ENCODE measurements at places on chromosomes 2 and 18.

DNA sequence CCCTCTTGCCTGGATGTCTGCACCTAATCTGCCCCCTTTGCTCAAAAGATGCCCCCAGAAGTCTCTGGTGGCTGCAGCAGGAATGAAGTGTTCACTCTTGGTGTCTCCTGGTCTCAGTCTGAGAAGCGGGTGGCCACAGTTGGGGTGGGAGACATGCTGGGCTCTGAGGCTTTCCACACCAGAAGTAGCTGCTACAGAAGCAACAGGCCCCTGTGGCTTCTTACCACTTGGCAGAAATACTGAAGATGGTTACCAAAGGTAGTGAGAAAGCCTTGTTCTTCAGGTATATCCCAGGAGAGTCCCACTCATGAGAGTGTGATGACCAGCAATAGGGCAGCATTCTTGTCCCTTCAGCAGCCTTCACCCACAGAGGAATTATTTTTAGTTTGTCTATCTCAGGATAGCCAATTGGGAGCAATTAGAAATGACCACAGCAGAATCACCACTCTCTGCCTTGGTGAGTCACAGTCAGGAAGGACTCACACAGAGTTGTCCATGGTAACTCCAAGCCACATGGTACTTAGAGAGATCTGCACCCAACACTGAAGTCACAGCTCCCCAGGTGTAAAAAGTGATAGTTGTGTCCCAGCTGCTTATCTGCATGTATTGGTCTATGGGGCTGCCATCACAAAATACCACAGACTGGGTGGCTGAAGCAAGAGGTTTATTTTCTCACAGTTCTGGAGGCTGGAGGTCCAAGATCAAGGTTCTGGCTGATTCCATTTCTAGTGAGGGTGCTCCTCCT lies 169.8 kb upstream of the ID2 start:
- DNase-seq, result no peak

DNA sequence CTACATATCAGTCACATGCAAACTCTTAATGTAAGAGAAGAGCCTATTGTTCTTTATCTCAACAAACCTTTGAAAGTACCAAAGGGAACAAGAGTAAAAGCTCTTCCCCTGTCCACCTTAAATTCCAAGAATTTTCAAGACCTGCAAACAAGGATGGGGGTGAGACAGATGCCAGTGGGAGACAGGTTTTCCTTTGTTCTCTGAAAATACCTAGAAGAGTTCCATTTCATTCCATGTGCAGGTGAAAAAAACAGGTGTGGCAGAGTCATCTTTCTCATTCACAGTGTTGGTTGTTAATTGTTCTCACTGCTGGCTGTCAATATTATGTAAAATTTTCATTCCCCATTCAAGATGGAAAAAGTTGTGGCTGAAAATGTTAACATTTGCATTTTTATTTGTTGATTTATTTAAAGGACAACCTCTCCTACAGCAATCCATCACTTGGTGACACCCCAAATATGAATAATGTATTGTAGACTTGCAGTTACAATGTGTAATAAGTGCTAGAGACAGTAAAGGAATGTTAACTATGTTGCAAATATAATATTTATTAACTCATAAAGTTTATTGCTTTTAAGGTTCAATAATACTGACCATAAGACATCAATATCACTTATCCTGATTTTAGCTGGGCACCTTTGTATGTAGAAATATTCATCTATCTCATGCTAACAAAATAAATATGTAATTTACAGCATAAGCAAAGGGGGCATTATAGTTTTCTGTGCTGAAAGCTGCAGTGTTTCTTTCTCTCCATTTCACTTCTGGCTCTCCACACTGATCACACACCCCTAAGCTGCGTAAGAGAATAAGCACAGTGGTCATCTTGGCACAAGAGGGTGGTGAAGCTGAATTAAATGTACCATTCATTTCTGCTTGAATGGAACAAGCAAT lies 347.0 kb downstream of the KIAA1328 start:
- DNase-seq, result no peak

- DNase-seq, result no peak
Observed at GRCh38 chr2:134296301-134296700, 42.4 kb downstream of the MGAT5 start.

- DNase-seq, result no peak
Observed at GRCh38 chr2:174120346-174120745, 128.0 kb downstream of the OLA1 start.

DNA sequence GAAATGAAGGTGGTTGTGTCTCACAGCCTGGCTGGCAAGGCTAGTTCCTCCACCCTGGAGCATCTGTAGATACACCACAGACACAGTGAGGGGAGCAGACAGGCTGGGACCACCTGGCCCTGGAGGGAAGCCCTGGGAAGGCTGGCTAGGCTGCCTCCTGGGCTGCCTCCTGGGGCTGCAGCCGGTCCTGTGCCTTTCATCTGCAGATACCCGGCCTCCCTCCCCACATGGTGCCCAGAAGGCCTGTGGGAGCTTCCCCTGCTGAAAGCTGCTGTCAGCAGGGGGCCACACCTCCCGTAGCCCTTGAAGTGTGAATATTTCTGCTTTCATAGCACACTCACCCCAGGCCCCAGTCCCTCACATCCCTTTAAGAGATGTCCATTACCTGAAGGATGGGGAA lies 37.6 kb downstream of the SDC1 start:
- DNase-seq, result no peak

GRCh38 chr2:39281391-39281790 lies 37.6 kb upstream of the CDKL4 start:
- no peak for DNase-seq

DNA sequence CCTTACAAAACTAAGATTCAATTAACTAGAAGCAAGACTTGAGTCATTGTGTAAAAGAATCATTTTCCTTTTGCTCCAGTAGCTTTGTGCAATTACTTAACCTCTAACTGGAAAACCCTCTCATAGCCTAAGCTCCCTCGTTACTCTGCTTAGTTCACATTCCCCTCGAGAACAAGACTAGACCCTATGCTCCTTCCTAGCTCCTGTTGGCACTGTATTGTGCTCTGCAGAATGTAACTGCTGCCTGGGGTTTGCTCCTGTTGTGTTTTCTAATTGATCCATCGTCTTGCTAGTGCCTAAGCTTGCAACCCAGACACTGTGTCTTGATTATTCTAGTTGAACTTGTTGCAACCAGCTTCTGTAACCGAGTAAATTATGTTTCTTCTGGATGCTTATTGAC lies 347.0 kb downstream of the ZNF804A start:
- no peak for DNase-seq

- DNase-seq, result peak; percentile 11
Observed at GRCh38 chr2:229980431-229981184, 58.3 kb downstream of the FBXO36 start.

DNA sequence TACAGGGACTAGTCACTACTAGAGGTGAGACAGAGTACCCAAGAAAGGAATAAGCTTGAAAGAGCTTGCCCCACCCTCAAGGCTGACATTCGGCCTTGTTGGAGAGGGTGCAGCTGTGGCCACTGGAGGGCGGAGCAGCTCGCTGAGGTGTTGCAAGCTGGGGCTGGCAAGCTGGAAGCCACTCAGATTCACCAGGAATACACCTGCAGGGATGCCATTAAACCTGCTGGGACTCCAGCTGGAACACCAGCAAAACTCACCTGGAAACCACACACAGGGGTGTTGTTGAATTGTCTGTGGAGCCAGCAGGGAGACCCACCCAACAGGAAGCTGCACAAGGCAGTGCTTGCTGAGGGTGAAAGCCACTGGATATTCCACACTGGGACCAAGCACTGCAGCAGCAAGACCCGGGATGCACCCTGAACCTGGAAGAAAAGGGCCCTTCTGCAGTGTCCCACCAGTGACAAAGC lies 26.1 kb downstream of the KCTD18 start:
- peak; percentile 51 for DNase-seq

DNA sequence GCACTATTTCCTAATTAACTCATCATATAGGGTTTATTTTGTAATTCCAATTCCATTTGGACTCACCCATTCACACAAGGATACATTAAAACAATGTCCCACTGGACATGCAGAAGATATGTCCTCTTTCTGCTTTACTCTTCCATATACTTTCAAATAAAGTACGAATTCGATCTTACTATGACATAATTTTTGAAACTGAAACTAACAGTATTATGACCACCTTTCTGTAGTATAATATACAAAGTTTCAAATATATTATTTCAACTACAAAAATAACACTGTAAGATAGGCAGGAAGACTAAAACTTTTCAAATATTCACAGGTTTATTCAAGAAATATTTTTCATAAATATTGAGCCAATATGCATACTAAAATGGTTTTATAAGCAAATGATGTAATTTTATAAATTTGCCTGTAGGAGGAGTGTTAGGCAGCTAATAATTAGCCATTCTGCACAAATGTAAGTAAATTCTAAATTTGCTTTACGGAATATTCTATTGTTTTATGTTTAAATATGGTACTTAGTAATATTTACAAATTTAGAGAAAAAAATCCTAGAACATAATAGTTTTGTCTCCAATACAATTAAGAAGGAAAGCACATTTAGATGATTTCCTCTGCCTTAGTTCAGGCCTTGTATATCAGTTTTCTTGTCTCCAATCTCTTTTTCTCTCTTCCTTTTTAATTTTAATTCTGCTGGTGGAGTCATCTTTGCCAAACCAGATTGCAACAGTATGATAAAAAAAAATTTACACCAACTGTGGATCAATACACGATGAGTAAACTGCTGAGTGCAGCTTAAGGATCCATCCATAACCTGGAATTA lies 85.9 kb downstream of the CERKL start:
- peak; percentile 22 for DNase-seq

DNA sequence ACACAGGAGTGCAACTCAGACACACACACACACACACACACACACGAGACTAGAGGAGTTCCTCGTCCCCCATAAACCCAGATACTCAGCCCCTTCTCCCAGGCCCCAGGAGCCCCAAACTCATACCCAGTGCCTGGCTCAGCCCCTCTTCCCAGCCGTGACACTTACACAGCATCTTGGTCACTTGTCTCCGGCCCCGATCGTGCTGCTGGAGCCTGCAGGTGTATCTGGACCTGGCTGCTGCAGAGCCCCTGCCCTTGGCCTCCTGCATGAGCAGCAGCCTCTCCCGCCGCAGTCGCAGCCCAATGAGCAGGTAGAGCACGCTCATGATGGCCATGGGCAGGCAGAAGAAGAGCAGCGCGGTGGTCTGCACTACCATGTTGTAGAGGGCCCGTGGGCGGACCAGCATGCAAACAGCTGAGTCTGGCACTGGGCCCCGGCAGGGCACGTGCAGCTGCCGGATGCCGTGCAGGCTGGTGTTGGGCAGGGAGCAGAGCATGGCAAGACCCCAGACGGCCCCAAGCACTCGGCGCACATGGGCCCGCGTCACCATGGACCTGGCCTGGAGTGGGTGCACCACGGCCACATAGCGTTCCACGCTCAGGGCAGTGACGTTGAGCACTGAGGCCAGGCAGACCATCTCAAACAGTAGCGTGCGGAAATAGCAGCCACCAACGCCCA lies 2.1 kb downstream of the NMUR1 start:
- no peak for DNase-seq

- DNase-seq, result no peak
Observed at GRCh38 chr2:171386627-171387026, 47.2 kb downstream of the METTL8 start.

DNA sequence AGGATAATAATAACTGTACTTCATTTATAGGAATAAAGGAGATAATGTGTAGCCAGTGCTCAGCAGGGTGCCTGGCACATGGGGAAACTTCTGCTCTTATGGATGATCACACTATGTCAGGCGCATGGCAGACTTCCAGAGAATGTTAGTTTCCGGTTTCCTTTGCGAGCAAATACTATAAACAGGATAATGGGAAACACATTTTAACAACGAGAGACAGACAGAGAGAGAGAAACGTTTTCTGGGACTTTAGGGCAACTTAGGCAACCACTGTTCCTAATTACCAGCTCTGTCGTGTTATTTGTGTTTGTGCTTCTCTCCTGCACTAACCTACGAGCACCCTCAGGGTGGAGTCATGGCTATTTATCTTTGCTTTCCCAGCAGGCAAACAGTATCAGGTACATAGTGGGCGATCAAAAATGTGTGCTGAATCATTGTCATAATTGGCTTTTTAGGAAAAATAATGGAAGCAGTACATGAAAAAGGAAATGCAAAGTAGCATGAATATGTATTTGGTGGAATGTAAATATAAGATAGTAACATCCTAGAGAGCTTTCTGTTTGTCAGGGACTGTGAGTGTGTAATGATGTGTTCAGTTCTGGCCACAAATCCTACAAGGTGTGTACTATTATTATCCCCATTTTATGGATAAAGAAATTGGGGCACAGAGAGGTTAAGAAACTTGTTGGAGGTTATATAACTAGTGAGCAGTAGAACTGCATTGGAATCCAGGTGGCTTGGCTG lies 36.8 kb upstream of the IGFBP2 start:
- no peak for DNase-seq

GRCh38 chr2:105373895-105374401 lies 24.9 kb downstream of the FHL2 start:
- DNase-seq, result no peak

- no peak for DNase-seq
Observed at GRCh38 chr2:129587426-129588064, 391.9 kb upstream of the RAB6C start.

DNA sequence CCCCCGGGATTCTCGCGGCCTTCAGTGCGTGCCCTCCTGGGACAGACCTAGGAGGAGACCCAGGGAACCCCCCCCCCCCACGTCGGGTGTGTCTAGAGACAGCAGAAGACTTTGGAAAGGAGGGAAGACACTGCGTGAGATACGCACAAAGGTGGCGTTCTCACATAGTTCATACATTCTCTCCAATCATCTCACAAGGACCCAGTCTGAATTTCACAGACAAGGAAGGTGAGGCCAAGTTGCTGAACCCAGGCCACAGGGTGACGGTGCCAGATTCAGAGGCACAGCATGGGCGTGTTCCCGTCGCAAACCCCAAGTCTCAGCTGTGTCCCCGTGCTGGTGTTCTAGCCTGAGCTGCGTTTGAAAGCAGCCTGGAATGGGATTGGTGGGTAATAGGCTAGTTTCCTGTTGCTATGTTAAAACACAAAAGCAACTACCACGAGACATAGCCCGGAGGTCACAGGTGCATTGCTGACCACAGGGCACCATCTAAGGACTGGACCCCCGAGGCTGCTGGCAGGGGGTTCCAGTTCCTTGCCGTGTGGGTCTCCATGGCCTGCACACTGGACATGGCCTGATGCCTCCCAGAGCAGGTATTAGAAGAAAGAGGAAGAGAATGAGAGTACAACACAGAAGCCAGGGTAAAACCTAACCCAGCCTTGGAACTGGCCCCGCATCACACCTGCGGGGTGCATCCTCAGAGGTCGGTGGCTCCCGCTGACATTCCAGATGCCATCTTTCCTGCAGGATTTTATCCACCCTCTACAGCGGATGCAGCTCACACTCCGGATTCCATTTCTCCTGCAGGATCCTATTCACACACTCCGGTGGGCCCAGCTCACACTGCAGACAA lies 1.1 kb upstream of the PXDN start:
- DNase-seq, result no peak

DNA sequence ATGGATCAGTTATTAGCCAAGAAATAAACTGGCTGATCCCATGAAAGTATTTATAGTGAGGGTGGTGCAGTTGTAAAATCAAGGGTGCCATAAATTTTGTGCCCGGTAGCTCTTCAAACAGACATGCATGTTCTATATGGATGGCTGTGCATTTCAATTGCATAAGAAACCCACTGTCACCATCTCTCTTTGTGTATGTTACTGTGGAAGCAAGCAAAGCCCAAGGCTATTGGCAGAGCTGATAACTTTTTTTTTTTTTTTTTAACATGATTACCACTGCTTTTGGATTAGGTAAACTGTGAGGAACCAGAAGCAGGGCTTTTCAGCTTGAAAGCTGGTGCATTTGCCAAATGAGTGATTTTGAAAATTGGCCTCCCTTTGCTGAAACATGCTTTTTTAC lies 332.6 kb downstream of the SOX11 start:
- no peak for DNase-seq

- no peak for DNase-seq
Observed at GRCh38 chr2:17166506-17166905, 351.7 kb downstream of the RAD51AP2 start.
